ENCODE measurements at places on chromosomes 13 and 19. TPM values are rescaled to one million over a fixed set of nuclear protein-coding genes. Genes with fewer than 3 reads are reported as not detected.
A peak's percentile ranks its signal among the peaks of the same experiment; 100 is the strongest.

GRCh38 chr19:7692417-7693088 is 9.4 kb downstream of the FCER2 start:
- no peak for DNase-seq

GRCh38 chr19:35436477-35437405 is 11.3 kb upstream of the FFAR2 start:
- DNase-seq = no peak

DNA sequence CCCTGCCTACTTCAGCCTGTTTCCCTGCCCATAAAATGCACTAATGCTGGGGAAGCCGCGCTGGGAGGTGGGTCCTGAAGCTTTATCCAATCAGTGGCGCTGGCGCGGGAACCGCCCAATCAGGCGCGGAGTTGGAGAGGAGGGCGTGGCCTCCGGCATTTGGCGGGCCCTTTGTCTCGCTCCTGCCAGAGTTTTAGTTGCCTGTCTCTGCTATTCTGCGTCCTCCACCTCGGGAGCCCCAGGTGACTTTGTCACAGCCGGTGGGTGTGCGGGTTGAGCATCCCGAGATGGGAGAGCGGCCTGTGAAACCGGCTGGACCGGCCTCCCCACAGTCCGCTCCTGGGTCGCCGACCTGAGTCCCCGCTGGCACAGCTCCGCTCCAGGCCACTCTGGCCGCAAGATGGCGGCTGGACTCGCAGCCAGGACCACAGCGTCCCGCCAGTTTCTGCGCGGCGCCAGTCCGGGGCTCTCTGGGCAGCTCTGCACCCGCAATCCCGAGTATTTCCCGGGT is 30.7 kb upstream of the ZNF429 start:
- no peak for DNase-seq

- no peak for DNase-seq
Measured at GRCh38 chr13:67097892-67098452, 132.2 kb downstream of the PCDH9 start.

DNA sequence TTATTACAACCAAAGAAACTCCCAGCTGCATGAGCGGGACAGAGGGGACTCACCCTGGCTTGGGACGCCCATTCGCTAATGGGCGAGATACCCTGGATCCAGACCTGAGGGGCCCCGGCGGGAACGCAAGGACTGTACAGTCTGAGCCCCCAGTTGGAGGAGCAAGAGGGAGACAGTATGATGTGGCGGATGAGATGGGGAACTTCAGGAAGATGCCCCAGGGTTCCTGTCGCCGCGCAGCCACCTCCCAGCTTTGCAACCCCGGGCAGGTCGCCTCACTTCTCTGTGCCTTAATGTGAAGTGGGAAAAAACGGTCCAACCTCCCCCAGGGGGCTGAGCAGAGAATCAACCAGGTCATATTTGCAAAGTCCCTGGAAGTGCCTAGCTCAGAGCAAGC is 2.5 kb downstream of the NPAS1 start:
- DNase-seq = no peak

- no peak for DNase-seq
Measured at GRCh38 chr13:39414339-39414738, 188.7 kb downstream of the LHFPL6 start.

DNA sequence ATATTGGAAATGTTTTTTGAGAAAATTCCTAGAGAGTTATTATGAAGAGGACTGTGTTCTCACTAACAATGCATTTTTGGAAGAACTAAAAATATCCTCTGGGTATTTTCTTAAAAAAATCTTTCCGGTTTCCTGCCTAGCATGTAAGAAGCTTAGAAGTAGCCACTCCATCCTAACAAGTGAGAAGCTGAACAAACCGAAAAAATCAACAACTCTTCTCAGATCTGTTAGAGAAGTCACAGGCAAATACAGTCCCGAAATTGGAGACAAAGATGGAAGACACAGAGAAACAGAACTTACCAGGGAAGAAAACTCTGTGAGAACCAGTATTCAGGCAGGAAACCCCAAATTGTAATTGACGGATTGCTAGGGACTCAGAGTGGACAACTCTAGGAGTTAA is 173.0 kb downstream of the KLF12 start:
- no peak for DNase-seq

- no peak for DNase-seq
Measured at GRCh38 chr19:15551293-15552004, 43.1 kb downstream of the CYP4F22 start.

DNA sequence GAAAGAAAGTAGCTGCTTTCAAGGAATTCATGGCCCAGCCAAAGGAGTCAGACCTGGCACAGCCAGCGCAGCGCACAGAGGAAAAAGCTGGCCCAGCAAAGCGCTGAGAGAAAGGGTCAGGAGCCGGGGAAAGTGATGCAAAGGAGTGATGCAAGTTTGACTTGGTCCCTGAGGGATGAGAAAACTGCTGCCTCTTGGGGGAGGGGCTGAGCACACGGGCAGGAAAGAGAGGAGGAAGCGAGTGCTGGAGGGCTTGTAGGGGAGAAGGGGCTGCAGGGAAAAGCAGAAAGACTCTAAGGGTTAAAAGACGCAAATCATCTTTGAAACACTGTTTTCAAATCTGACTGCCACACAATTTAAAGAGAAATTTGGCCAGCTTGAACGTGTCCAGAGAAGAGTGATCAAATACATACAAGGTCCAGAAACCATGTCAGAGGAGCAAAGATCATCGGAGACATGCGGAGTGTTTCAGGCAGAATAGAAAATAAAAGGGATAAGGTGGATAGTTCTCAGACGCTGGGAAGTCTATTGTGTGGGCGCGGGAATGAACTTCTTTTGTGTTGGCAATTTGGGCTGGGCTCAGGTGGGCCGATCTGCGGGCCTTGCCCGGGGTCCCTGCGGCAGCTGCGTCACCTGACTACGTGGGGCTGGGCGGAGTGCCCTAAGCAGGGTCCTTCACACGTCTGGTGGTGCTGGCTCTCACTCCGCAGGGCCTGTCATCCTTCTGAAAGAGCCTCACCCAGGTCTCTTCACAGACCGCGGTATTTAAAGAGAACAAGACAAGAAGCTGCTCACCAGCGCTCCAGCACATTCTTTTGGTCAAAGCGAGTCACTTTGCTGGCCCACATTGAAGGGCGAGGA is 18.1 kb downstream of the N4BP2L1 start:
- DNase-seq = no peak

DNA sequence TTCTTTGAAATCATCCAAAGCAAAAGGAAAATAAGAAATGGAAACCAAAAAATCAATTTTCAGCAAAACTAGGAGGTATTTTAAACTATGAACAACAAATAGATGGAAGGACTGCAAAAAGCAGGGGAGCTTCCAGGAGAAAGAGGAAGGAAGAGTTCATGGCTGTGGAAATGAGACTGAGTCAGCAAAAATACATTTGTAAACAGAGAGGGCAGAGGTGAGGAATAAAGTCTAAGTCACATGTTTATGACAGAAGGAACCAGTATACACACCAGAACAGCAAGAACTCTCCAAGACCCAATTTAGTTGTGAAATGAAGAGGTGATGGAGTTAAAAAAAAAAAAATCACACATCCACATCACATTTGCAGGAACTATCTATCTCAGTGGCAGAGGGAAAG is 69.6 kb downstream of the RNASEH2B start:
- DNase-seq = no peak

DNA sequence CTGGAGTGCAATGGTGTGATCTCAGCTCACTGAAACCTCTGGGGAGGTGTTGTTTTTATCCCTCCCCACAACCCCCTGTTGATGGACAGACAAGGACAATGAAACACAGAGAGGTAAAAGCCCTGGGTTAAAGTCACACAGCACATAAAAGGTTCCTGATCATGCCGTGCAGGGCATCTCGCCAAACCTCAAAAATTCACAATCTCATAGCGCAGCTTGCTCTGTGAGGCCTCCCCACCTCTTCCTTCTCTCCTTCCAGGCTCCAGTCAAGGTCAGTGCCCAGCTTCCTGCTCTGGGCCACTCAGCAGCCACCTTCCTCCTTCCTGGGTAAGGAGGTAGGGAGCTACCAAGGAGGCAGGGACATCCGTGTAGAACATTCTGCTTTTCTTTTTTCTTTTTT is 2.3 kb downstream of the FUT2 start:
- DNase-seq = no peak

DNA sequence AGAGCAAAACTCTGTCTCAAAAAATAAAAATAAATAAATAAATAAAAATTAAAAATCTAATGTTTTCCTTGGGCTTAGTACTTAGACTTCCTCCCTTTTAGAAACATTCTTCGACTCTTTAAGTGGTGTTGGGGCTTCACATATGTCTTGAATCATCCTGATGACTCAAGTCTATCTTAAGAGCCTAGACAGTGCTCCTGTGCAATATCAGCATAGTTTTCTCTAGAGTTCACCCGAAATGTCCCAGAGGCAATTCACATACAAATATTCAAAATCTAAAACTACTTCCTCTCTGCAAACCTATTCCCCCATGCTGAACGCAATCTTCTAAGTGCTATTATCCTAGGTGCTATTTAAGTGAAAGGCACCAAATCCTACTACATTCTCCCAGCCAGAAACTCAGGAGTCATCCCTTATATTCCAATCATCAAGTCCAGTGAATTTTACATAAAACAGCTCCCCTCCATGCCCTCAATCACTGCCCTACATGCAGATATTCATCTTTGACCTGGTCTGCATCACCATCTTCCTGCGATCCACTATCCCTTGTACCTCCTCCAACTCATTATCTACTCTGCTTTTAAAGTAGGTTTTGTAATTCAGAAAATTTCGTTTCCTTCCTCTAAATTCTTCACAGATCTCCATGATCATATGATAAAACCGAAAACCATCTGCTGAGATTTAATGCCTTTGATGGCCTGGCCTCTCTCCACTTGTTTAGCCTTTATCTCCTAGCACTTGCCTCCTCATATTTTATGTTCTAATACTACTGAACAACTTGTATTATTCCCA is 102.7 kb downstream of the ELF1 start:
- no peak for DNase-seq

DNA sequence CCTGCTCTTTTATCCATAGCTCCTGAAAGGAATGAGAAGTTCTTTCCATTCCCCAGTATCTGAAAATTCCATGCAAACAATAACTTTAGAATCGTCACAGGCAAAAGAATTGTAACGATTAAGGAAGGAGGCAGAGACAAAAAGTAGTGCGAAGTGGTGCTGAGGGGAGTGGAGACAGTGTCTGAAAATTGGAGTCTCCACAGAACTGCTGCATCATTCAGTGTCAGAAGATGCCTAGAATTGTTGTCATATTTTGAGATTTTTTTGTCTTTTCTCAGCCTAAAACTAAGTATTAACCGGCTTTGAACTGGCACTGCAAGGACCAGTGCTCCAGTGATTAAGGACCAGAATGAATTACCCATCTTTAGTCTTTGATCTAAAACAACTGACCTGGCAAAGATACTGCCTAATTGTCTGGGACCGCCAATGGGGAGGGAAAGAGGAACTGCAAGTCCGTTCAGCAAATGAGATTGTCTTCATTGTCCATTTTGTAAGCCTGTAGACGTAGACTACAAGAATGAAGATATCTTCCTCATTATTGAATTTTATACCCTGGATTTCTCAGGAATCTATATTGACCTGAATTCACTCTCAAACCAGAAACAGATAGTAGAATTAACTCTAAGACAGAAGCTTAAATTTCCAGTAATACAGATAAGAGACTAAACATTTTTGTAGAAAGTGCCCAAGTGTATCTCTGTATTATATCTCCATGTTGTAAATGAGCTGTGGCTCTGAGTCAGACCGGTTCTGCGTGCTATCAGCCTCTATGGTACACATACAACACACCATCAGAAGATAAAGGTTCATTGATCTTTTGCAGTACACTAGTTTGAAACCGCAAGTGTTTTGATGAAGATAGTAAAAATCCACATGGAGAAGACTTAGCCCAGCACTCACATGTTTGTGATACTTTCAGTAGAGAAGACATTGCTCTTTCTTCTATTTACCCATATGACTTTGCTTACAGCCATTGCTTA is 293.2 kb downstream of the EFNB2 start:
- no peak for DNase-seq

- DNase-seq = no peak
Measured at GRCh38 chr19:8391198-8392016, 1.2 kb downstream of the RAB11B start.

DNA sequence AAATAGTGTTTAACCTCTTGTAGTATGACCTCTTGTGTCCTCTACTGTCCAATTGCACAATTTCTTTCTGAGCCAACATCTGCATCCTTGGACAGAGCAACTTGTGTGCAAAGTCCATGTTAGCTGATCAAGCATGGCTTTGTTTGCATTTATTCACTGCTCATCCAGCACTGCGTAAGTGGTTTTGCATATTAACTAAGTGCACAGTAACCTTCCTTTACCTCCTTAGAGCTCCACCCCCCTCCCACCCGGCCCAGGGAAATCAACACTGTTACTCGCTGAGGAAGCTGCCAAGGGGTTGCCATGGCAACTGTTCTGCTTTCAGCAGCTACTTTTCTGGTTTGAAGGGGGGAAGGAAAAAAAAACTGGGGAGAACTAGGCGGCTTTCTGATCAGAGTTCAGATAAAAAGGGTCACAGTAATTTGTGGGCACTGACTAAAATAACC is 153.5 kb upstream of the KLF12 start:
- no peak for DNase-seq

- DNase-seq = no peak
Measured at GRCh38 chr19:48085076-48085475, 25.5 kb downstream of the PLA2G4C start.

GRCh38 chr13:41694545-41695301 is 237.4 kb downstream of the RGCC start:
- DNase-seq = no peak

- no peak for DNase-seq
Measured at GRCh38 chr19:5674714-5675113, 5.6 kb downstream of the MICOS13 start.

DNA sequence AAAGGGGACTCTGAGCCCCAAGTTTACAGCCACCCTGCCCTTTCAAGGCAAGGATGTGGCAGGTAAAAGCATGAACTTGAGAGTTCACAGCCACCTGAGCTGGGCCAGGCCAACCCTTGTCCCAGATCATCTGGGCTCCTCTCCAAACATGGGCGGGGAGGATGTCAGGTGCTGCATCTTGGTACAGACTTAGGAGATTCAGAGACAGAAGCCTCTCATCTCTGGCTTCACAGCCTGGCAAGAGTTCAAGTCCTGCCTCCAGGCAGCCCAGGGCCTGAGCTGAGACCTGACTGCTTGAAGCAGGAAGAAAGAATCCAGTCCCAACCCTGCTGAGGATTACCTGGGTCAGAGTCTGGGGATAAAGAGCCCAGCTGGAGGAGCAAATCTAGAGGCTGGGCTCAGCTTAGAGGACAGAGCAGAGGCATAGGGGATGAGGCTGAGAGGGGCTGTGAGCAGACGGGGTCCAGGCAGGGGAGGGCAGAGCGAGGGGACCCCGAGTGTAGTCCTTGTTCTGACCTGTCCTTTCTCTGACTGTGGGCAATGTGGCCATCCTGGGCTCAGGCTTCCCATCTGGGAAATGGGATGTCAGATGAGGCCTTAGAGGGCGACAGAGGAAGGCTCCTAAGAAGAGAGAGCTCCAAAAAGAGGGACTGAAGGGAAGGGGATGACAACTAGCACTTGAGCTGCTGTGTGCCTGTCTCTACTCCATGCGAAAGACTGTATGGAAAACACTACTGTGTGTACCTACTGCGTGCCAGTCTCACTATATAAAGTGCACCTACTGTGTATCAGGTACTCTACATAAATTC is 6.6 kb upstream of the OR10H5 start:
- DNase-seq = peak; percentile 60

Gene TMEM38A
- 8.6 TPM for total RNA-seq

Gene TBXA2R
- 5.4 TPM for total RNA-seq

Gene KRTDAP
- total RNA-seq = not detected

Gene TSHZ3
- 45.5 TPM for total RNA-seq

Gene ZNF554
- total RNA-seq = 7.1 TPM

Gene IGFL1
- total RNA-seq = not detected

Gene FBXO17
- total RNA-seq = 29.7 TPM

Gene TRAPPC6A
- total RNA-seq = 20.0 TPM

Gene ZNF729
- total RNA-seq = not detected

Gene ADGRE3
- total RNA-seq = not detected

Gene RDH8
- total RNA-seq = not detected

Gene ZNF665
- 3.8 TPM for total RNA-seq

Gene LPAR2
- 1.2 TPM for total RNA-seq

Gene NPAS1
- not detected for total RNA-seq
